ENCODE measurements at places on chromosomes 12 and 14.

GRCh38 chr14:79225815-79226214 lies 985.5 kb downstream of the DIO2 start:
- no peak for DNase-seq

- no peak for DNase-seq
Measured at GRCh38 chr12:31536672-31537071, 54.3 kb downstream of the DENND5B start.

DNA sequence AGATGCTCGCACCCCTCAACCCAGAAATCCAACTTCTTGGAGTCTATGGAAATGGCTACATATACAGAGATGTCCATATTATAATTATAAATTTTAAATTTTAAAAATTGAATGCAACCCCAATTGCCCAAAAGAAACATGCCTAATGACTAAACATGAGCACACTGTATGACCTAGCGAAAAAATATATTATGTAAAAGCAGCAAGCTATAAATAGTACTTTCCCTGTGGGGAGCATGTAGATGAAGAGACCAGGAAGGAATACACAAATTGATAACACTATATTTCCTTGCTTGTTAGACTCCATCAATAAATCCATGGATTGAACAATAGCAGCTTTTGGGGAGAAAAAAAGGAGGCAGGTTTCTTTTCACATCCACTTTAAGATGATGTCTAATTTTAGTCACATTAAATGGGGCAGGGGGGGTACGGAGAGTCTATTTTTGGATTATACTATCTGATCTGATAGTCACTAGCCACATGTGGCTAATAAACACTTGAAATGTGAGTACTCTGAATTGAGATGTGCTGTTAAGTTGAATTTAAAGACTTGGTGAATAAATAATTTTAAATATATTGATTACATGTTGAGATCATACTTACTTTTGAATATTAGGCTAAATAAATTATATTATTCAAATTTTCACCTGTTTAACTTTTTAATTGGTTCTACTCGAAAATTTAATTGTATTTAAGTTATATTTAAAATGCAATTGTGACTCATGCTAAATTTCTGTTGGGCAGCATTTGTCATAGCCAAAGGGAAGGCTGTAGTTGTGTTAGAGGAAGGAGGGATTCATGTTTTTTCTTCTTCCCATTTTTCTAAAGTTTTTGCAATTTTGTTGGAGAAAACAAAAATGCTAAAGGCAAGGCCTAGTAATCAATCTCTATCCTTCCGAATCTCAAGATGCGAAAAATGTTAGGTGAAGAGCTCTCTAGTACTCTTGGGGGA lies 17.5 kb downstream of the MAX start:
- DNase-seq: no peak

DNA sequence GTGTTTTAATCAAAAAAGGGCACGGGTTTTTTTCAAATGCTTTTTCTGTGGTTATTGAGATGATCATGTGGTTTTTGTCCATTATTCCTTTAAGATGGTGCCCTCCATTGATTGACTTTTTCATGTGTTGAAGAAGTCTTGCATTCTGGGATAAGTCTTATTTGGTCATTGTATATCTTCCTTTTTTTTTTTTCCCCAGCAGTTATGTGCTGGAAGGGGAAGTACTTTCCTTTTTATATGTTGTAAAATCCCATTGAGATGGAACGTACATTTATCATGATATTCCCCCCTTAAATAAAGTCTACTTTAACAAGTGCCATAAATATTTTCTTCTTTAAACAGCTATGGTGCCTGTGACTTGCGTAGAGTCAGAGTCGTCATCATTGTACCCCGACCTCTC lies 24.8 kb upstream of the MUCL1 start:
- DNase-seq: no peak

DNA sequence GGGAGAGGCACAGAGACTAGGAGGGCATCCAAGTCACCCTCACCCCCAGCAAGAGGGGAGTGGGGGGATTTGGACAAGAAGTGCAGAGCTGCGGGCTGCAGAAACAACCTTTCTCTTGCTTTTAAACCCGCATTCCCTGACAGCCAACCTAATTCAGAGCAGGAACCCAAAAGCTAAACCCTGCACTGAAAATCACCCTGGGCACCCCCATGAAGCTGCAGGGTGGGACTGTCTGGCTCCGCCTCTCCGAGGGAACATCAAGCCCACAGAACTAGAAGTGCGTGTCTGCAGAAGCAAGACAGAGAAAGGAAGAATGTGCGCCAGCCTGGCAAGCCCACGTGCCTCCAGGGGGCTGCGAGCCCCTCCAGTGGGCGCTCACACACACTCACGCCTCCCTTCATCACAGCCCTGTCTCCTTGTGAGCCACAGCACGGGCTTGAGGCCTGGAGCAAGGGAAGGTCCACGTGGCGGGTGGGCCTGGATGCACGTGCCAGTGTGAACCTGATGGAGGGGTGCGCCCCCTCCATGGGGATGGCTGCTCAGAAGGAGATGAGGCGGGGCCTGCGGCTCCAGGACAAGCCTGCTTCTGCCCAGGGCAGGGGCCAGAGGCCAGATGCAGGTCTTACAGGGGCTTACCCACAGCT lies 27.8 kb upstream of the PNMA1 start:
- DNase-seq: no peak

- DNase-seq: no peak
Measured at GRCh38 chr12:109250523-109250922, 58.6 kb downstream of the FOXN4 start.

- DNase-seq: no peak
Measured at GRCh38 chr14:100823413-100824080, 2.4 kb upstream of the MEG3 start.

DNA sequence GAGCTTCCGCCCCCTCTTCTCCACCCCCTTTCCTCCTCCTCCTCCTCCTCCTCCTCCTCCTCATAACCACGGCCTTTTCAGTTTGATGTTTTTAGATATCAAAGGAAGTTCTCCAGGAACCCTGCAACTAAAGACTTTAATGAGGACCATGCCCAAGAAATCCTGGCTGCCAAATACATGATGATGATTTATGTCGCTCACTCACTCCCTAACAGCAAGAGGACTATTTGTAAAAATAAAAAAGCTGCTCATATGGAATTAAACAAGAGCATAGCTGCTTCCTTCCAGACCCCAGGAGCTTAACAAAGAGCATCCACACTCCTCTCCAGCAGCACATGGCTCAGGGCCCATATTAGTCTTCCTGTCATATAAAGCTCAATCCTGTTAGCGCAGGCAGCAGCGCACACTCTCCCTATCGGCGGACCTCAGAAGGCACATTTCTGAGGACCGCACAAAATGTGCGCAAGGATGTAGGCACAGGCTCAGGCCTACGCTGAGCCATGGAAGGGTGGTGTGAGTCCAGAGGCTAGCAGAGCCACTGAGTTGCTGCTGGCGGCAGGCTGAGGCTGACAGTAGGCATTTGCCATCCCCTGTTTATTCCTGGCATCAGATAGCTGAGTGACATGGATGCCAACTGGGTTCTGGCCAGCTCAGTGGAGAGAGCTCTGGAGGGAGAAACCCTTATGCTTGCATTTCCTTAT lies 232.8 kb downstream of the MSRB3 start:
- DNase-seq: no peak

DNA sequence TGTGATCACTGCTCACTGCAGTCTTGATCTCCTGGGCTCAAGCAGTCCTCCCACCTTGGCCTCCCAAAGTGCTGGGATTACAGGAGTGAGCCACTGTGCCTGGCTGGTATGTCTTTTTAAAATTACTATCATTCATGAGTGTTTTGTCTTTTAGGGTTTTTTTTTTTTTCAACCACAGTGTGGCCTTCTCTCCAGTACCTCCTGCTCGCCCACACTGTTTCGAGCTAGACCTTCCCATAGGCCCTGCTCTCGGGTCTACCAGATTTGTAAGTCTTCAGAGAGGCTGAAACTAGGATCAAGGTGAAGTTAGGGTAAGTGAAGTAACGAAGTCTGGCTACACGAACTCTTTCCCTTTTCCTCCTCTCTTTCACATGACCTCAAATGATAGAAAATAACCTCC lies 1.5 kb downstream of the BIN2 start:
- no peak for DNase-seq

GRCh38 chr14:102548616-102549240 lies 39.2 kb upstream of the ANKRD9 start:
- DNase-seq: no peak

DNA sequence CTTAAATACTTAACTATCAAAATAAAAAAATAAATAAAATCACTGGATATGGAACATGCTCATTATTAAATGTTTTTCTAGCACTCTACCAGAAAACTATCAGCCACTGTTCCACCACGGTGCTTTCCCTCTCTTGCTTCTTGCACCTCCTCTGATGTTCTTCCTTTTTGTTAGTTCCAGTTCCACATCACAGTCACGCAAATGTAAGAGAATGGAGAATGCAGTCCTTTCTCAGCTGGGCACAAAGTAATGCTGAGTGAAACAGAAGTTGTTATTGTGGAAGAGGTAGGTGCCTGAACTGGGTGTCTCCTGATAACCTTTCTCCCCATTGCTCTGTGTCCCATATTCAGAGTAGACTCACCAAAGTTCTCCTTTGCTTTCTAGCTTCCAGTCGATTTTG lies 1116.9 kb upstream of the TMEM132C start:
- DNase-seq: no peak

DNA sequence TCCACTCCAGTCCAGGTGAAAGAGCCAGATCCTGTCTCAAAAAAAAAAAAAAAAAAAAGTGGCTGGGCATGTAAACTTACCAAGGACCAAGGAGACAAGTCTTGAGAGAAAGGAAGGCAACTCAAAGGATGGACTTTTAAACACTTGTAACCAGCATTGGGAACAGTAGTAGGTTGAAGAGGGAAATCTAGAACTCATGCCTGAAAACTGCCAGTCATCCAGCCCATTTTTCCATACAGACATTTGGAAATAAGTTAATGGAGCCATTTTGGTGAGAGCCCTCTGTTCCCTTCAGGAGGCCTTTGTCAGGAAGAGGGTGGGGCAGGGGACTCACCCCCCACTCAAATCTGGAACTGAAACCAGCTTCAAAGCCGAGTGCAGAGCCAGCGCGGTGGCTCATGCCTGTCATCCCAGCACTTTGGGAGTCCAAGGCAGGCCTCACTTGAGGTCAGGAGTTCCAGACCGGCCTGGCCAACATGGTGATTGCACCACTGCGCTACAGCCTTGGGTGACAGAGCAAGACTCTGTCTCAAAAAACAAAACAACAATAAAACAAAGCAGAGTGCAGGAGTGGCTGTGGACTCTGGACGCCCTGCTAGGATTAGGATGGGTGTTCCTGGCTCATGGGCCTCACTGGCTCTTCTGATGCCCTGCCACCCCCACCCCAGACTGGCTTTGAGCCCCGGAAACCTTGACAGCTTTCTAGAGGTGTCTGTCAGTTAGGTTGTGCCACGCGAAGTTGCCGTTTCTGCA lies 1.6 kb upstream of the MLXIP start:
- no peak for DNase-seq

GRCh38 chr14:63203618-63204406 lies 431 bp upstream of the RHOJ start:
- peak; percentile 51 for DNase-seq

DNA sequence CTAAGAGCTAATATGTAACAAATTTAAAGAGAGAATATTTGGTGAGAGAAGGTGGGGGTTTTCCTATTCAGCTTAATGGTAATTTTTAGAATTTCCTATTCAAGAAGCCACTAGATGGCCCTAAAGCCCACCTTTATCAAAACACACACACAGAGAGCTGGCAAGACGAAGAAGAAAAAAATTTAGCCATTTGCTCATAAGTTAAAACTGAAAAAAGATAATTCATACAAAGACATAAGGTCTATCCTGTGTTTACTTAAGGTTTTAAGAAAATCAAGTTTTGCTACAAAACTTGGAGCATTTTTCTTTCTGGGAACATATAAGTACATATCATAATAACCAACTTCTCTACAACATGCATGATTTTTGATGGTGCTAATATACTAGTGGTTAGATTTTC lies 46.8 kb upstream of the PCED1B start:
- DNase-seq: peak; percentile 62

GRCh38 chr12:131283191-131283861 lies 329.6 kb downstream of the ADGRD1 start:
- no peak for DNase-seq

DNA sequence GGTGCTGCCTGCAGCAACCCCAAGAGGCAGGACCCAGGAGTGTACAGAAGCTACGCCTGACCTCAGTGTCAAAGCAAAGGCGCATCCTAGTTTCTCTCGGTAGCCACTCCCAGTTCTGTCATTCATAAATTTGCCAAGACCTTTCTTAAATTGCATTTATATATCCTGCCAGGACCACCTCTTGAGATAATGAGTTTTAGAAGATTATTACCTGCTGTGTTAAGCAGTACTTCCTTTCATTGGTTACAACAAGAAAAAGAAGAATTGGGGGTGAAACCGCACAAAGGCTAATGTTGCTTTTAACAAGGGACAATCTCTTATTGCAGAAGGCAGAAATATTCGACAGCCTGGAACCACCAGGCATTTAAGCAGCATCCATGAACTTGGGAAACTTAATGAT lies 57.8 kb downstream of the CIT start:
- no peak for DNase-seq

DNA sequence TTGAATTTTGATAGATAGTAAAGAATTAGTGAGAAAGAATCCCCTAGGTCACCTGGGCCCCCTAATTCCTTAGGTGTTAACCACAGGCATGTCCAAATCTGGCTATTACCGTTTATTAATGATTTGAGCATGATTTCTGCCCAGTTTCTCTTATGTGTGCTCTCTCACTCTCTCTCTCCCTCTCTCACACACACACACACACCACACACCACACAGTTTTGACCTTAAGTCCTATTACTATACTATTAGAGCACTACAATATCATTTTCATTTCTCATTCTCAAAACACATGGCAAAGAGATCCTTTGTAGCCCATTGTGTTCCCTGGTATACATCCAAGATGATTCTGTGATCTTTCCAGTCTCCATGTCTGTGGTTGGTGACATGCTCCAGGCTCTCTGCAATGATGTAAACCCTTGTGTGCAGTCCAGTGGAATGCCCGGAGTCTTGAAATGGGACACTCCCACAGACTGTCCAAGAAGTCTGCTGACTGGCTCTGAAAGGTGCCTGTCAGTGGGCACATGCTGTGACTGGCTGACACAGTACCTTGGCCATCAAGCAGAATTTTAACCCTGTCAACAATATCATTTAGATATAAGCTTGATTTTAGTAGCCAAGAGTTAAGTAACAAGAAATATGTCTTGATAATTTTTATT lies 96.2 kb downstream of the FIGNL2 start:
- no peak for DNase-seq

GRCh38 chr12:43237238-43237879 lies 314.6 kb downstream of the ADAMTS20 start:
- no peak for DNase-seq

- no peak for DNase-seq
Measured at GRCh38 chr12:88566430-88566829, 13.8 kb downstream of the KITLG start.

DNA sequence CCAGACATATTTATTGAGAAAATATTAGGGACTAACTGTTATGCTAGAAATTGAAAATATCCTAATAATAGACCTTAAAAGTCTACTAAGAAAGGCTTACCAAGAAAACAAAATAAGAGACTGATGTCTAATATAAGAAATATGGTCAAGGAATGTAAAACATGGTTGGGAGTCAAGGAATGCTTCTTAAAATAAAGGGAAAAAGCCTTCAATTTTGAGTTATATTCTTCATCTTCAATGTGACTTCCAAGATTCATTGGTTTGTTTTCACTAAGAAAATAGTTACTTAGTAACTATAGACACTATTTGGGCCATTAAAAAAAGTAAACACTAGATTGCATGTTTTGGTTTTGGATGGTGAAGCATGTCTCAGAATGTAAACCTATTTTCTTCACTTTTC lies 88.1 kb upstream of the ETV6 start:
- no peak for DNase-seq
